ENCODE measurements at places on chromosomes 3 and 15. TPM values are rescaled to one million over a fixed set of nuclear protein-coding genes. Genes with fewer than 3 reads are reported as not detected.

Gene MAP1A
- 22.9 TPM for total RNA-seq

Gene CSTA
- 0.22 TPM for total RNA-seq

Gene SLC22A14
- total RNA-seq = 0.18 TPM

Gene CLDN16
- total RNA-seq = not detected

Gene TGM4
- total RNA-seq = not detected

Gene SECISBP2L
- 29.0 TPM for total RNA-seq

Gene AADACL2
- not detected for total RNA-seq

Gene DAPK2
- 4.0 TPM for total RNA-seq

Gene ZNF860
- total RNA-seq = 0.62 TPM

DNA sequence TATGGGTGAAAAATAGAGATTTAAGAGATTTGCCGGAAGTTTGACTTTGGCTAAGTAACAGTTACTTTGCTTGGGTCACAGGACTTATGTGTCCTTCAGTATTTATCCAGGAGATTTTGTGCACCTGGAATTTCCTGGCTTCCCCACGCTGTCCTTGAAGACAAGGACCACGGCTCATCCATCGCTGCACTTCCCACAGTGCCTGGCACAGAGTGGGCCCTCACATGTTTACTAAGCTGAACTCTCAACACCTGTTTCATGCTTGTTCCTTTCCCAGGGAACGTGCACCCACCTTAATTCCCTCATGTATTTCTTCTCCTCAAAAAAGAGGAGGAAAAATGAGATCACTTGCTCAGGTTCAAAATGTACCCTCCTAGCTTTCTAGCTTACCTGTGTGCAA, 32.0 kb downstream of the CA12 start:
- no peaks in the 10 kb centered on the region for H3K36me3 ChIP-seq
- no peak overlapping the region for H3K27ac ChIP-seq
- DNase-seq = no peak
- H3K27me3 ChIP-seq = no peaks in the 10 kb centered on the region
- H3K4me1 ChIP-seq = peaks cover 31% of the 10 kb centered on the region
- H3K4me3 ChIP-seq = no peak overlapping the region

GRCh38 chr3:107235193-107235927, 141.9 kb upstream of the CCDC54 start:
- H3K4me3 ChIP-seq = peak overlapping the region; percentile 54
- H3K27ac ChIP-seq = peak overlapping the region; percentile 67
- DNase-seq = peak; percentile 56
- no peaks in the 10 kb centered on the region for H3K27me3 ChIP-seq

DNA sequence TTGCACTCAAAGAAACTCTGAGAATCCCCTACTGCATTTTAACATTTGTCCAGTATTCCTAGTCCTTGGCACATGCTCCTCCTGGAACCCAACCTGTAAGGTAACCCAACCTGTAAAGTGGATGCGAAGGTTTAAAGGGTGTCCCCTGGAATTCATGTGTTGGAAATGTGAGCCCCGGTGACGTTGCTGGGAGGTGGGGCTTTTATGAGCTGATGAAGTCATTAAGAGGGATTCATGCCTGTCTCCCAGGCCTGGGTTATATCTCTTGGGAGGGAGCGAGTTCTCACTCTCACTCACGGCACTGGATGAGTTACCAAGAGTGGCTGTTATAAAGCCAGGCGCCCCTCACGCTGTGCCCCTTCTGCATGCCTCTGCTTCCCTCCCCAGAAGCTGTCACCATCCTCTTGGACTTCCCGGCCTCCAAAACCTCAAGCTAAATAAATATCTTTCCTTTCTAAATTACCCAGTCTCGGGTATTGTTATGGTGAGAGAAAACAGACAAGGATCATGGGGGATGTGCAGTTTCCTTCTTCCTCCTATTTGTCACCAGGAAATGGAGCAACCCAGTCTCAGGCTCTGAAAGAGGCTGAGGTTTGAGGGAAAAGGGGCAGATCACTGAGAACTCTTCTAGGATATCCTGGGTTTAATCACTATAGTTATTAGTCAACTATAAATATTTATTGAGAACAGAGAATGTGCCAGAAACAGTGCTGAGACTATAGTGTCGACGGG, 7.6 kb downstream of the XXYLT1 start:
- H3K27me3 ChIP-seq = no peaks in the 10 kb centered on the region
- no peak for DNase-seq
- H3K4me1 ChIP-seq = peaks cover 22% of the 10 kb centered on the region
- no peak overlapping the region for H3K27ac ChIP-seq
- H3K4me3 ChIP-seq = no peak overlapping the region
- H3K36me3 ChIP-seq = peaks cover 6% of the 10 kb centered on the region

DNA sequence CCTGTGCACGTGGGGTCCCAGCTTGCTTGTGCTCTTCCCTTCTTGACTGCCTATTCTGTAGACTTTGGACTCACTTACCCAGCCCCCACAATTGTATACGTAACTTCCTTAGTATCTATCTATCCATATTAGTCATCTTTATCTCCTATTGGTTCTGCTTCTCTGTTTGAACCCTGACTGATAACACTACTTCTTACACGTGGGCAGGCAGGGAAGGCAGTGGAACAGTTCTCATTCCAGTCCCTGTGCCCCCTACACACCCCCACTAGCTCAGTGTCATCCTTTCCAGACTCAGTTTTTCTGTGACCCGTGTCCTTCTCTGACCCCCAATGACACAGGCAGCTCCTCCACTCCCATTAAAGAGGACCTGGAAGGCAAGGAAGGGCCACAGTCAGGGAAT, 74.2 kb upstream of the FBN1 start:
- H3K4me3 ChIP-seq = no peak overlapping the region
- H3K27me3 ChIP-seq = no peaks in the 10 kb centered on the region
- H3K27ac ChIP-seq = no peak overlapping the region
- DNase-seq = no peak
- H3K4me1 ChIP-seq = peaks cover 3% of the 10 kb centered on the region
- no peaks in the 10 kb centered on the region for H3K36me3 ChIP-seq

GRCh38 chr3:111700054-111700453, 104.9 kb upstream of the ZBED2 start:
- no peaks in the 10 kb centered on the region for H3K36me3 ChIP-seq
- no peaks in the 10 kb centered on the region for H3K4me1 ChIP-seq
- H3K27ac ChIP-seq = no peak overlapping the region
- no peak for DNase-seq
- H3K27me3 ChIP-seq = no peaks in the 10 kb centered on the region
- H3K4me3 ChIP-seq = no peak overlapping the region

- no peaks in the 10 kb centered on the region for H3K27me3 ChIP-seq
- no peaks in the 10 kb centered on the region for H3K4me1 ChIP-seq
- no peaks in the 10 kb centered on the region for H3K36me3 ChIP-seq
- H3K4me3 ChIP-seq = no peak overlapping the region
- DNase-seq = peak; percentile 40
- H3K27ac ChIP-seq = no peak overlapping the region
These were observed 117.0 kb downstream of the FILIP1L start for GRCh38 chr3:99997293-99997692.

- peaks cover 10% of the 10 kb centered on the region for H3K4me1 ChIP-seq
- no peaks in the 10 kb centered on the region for H3K36me3 ChIP-seq
- DNase-seq = peak; percentile 58
- no peak overlapping the region for H3K4me3 ChIP-seq
- no peak overlapping the region for H3K27ac ChIP-seq
These were observed 155.2 kb upstream of the C2CD4B start for GRCh38 chr15:62320259-62320658.

DNA sequence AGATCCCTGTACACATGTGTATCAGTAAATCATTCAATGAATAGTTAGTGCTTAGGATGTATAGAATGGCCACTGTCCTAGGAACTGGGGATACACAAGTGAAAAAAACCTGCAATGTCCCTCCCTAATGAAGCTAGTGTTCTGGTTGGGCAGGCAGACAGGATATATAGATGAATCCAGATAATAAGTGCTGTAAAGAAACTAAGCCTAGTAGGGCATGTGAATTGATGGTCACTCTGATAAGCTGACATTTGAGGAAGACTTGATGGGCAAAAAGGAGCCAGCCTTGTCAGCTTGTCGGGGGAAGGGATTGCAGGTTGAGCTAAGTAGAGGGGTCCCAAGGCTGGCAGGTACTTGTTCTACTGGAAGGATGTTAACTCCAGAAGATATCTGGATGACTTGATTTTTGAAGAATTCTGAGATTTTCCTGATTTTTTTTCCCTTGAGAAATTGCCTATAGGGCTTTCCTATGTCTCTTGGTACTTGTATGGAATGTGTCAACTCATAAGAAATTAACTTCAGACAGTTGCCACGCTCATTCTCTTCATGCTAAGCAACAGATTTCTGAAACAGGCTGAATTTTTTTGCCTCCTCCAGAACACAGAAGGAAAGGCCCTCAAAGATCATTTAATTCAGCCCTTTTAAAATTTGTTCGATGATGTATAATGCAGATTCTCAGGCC, 6.3 kb upstream of the KIF23 start:
- peaks cover 7% of the 10 kb centered on the region for H3K4me1 ChIP-seq
- H3K27me3 ChIP-seq = no peaks in the 10 kb centered on the region
- DNase-seq = no peak
- no peak overlapping the region for H3K27ac ChIP-seq

GRCh38 chr15:91249591-91249990, 149.5 kb downstream of the SV2B start:
- no peaks in the 10 kb centered on the region for H3K36me3 ChIP-seq
- no peaks in the 10 kb centered on the region for H3K27me3 ChIP-seq
- H3K27ac ChIP-seq = no peak overlapping the region

GRCh38 chr3:98722389-98722788, 40.8 kb upstream of the ST3GAL6 start:
- no peak overlapping the region for H3K27ac ChIP-seq
- H3K27me3 ChIP-seq = peaks cover 1% of the 10 kb centered on the region
- DNase-seq = no peak
- H3K4me1 ChIP-seq = no peaks in the 10 kb centered on the region
- no peaks in the 10 kb centered on the region for H3K36me3 ChIP-seq

DNA sequence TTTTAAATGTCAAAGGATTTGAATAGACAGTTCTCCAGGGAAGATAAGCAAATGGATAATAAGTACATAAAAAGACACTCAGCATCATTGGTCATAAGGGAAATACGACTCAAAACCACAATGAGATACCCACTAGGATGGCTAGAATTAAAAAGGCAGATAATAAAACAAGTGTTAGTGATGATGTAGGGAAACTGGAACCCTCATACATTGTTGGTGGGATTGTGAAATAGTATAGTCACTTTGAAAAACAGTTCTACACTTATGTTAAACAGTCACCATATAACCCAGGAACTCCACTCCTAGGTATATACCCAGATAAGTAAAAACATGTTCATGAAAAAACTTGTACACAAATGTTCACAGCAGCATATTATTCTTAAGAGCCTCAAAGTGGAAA, 72.5 kb downstream of the GPR156 start:
- no peaks in the 10 kb centered on the region for H3K36me3 ChIP-seq
- DNase-seq = no peak
- no peak overlapping the region for H3K4me3 ChIP-seq
